ENCODE measurements at places on chromosomes 4 and X. TPM values are rescaled to one million over a fixed set of nuclear protein-coding genes. Genes with fewer than 3 reads are reported as not detected.

DNA sequence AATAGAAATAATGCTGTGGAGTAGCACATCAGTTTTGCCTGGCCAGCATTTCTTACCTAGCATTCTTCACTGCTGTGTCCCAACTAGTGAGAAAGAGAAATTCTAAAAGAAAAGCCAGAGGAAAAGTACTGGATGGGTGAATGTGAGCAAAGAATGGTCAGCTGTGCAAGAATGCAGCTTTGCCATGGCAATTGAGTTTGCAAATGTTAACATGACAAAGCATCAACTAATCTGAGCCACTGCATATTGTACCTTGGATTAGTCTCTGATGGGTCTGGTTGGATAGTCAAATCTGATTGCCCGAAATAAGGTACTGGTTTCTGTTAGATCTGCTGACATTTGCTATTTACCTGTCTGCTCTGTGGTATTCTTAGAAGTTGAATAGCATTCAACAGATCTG, 38.7 kb downstream of the ADD1 start:
- peaks cover 26% of the 10 kb centered on the region for H3K36me3 ChIP-seq
- H3K4me1 ChIP-seq, result no peaks in the 10 kb centered on the region
- H3K27ac ChIP-seq, result no peak overlapping the region
- no peak overlapping the region for H3K4me3 ChIP-seq
- DNase-seq, result no peak

- no peak overlapping the region for H3K27ac ChIP-seq
- no peak overlapping the region for H3K4me3 ChIP-seq
- H3K4me1 ChIP-seq, result peaks cover 17% of the 10 kb centered on the region
- no peak for DNase-seq
- H3K36me3 ChIP-seq, result peaks cover 5% of the 10 kb centered on the region
Measured at GRCh38 chr4:75179510-75179909, 246.6 kb downstream of the PARM1 start.

DNA sequence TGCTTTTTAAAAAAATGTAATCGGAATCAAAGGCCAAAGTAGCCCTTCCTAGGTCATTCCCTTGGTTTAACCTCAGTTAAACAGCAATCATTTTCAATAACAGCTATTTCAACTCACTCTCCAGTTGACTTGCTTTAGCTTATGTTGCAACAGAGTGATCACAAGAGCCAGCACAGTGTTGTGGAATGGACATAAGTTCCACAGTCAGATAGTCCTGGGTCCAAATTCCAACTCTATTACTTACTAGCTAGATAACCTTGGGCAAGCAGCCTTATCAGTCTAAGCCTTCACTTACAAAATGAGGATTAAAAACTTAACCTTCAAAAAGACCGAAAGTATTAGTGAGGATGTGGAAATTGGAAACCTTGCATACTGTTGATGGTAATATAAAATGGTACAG, 9.2 kb upstream of the GPC3 start:
- H3K36me3 ChIP-seq, result no peaks in the 10 kb centered on the region
- no peak for DNase-seq
- no peaks in the 10 kb centered on the region for H3K27me3 ChIP-seq
- no peak overlapping the region for H3K4me3 ChIP-seq

The CNKSR2 gene
- not detected for total RNA-seq

DNA sequence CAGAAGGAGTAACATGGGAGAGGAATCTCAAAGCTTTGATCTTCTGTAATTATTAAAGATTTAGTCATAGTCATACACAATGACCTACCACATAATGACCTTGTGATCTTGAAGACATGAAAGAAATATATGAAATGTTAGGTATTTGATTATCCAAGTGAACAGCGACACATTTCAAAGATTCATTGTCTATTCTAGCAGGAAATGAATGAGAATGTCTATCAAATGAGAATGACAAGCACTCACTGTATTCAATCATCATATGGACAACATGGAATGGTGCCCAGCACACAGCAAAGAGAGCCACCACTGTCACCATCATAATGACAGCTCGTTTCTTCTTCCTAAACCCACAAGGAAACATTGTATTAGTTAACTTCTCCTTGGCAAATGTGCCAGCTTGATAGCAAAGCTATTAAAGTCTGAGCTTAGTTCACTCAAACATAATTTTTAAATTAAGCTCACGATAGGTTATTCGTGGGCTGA, 50.6 kb downstream of the QRFPR start:
- H3K27me3 ChIP-seq, result no peaks in the 10 kb centered on the region
- DNase-seq, result no peak
- no peak overlapping the region for H3K4me3 ChIP-seq
- no peaks in the 10 kb centered on the region for H3K36me3 ChIP-seq

The FAM9B gene
- total RNA-seq, result 0.69 TPM

GRCh38 chr4:19684084-19684483, 567.6 kb upstream of the SLIT2 start:
- H3K27ac ChIP-seq, result no peak overlapping the region
- no peak overlapping the region for H3K4me3 ChIP-seq
- no peaks in the 10 kb centered on the region for H3K36me3 ChIP-seq
- no peaks in the 10 kb centered on the region for H3K4me1 ChIP-seq
- DNase-seq, result no peak
- no peaks in the 10 kb centered on the region for H3K27me3 ChIP-seq

- H3K4me3 ChIP-seq, result no peak overlapping the region
- no peaks in the 10 kb centered on the region for H3K4me1 ChIP-seq
- H3K27ac ChIP-seq, result no peak overlapping the region
- H3K36me3 ChIP-seq, result no peaks in the 10 kb centered on the region
- no peak for DNase-seq
Measured at GRCh38 chrX:133434197-133434820, 19.0 kb upstream of the GPC4 start.

GRCh38 chr4:13174001-13174400, 310.1 kb downstream of the RAB28 start:
- no peaks in the 10 kb centered on the region for H3K36me3 ChIP-seq
- H3K27me3 ChIP-seq, result no peaks in the 10 kb centered on the region
- DNase-seq, result no peak
- H3K27ac ChIP-seq, result no peak overlapping the region
- H3K4me1 ChIP-seq, result no peaks in the 10 kb centered on the region
- no peak overlapping the region for H3K4me3 ChIP-seq

- DNase-seq, result peak; percentile 59
- peak overlapping the region; percentile 68 for H3K4me3 ChIP-seq
- no peak overlapping the region for H3K27ac ChIP-seq
Measured at GRCh38 chr4:169791527-169792156, 33.9 kb upstream of the HPF1 start.

DNA sequence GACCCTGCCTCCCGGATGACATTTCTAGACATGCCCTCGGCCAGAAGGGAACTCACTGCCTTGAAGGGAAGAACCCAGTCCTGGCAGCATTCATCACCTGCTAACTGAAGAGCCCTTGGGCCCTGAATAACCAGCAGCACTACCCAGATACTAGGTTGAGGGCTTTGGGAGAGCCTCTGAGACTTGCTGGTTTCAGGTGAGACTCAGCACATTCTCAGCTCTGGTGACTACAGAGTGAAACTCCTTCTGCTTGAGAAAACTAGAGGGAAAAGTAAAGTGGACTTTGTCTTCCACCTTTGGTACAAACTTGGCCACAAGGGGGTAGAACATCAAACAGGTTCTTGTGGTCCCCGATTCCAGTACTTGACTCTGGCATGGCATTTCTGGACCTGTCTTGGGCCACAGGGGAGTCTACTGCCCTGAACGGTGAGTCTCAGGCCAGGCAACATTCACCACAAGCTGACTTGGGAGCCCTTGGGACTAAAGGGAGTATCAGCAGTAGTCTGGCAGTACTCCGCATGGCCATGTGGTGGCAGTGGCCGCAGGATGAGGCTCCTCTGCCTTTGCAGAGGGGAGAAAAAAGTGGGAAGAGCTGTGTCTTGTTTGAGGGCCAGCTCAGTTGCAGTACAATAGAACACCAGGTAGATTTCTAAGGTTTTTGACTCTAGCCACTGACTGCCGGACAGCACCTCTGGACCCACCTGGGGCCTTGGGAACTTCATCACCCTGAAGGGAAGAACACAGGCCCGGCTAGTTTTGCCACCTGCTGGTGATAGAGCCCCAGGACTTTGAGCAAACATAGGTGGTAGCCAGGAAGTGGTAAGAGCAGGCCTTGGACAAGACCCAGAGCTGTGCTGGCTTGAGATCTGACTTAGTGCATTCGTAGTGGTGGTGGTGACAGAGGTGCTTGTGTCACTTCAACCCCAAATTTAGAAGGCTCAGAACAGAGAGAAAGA, 414.8 kb downstream of the OPHN1 start:
- H3K4me1 ChIP-seq, result no peaks in the 10 kb centered on the region
- no peaks in the 10 kb centered on the region for H3K36me3 ChIP-seq
- peak; percentile 30 for DNase-seq

The STX18 gene
- 25.6 TPM for total RNA-seq

- no peaks in the 10 kb centered on the region for H3K27me3 ChIP-seq
- H3K36me3 ChIP-seq, result peaks cover 14% of the 10 kb centered on the region
- no peak for DNase-seq
- H3K4me3 ChIP-seq, result no peak overlapping the region
Measured at GRCh38 chr4:47482326-47482725, 2.7 kb upstream of the ATP10D start.
